CD4-positive, alpha-beta T cell treated with Interleukin-15 for 1 hour (primary cell): ENCODE measurements at places on chromosomes 6 and 20.

- DNase-seq, result no peak
Measured at GRCh38 chr6:20811109-20811761, 277.0 kb downstream of the CDKAL1 start.

DNA sequence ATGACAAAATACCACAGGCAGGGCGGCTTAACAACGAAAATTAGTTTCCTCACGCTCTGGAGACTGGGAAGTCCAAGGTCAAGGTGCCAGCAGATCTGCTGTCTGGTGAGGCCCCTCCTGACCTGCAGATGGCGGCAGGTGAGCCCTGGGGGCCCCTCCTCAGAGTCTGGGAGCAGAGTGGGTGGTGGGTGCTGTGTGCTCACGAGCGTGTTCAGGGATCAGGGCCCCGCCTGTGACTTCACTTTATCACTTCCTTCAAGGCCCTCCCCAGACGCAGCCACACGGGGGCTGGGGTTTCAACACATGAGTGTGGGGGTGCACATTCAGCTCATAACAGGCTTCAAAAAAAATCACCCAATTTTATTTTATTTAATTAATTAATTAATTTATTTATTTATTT lies 39.3 kb downstream of the SLC2A4RG start:
- DNase-seq, result peak; percentile 2

- peak; percentile 4 for DNase-seq
Measured at GRCh38 chr6:35073766-35074471, 67.2 kb downstream of the TCP11 start.

- peak; percentile 48 for DNase-seq
Measured at GRCh38 chr6:112029045-112029822, 24.7 kb upstream of the CCN6 start.

- no peak for DNase-seq
Measured at GRCh38 chr20:23082846-23083552, 3.1 kb downstream of the CD93 start.

GRCh38 chr6:46521464-46521971 lies 30.3 kb upstream of the RCAN2 start:
- DNase-seq, result no peak

DNA sequence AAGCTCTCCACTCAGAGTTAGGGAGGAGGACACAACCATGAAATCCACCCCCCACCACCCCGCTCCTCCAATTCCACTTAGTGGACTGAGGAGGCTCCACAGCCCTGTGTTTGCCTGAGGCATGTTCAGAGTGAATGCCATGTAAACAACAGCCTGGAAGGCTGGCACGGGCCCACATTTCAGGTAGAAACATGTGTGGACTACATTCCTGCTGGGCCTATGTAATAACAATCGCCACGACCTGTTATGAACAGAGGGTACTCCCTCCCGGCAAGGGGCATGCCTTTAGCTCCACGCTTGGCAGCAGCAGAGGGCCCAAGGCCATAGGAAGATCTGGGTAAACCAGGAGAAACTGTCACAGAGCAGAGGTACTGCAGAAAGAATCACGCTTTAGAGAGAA lies 65.5 kb downstream of the ISM1 start:
- DNase-seq, result no peak

DNA sequence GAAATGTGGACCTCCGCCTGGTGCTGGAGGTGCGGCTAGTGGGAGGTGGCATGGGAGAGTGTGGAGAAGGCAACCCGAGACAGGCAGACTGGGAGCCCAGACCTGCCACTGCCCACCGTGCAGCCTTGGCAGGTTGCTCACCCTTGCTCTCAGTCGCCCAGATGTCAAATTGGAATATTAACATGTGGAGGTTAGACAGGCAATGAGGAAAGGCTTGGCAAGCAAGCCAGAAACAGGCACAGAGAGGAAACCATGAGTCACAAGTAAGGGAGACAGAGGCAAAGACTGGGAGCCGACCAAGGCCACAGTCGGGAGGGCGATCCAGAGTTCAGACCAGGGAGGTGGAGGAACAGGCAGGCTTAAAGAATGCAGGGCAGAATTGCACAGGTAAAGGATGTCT lies 178.2 kb downstream of the FOXC1 start:
- DNase-seq, result no peak

DNA sequence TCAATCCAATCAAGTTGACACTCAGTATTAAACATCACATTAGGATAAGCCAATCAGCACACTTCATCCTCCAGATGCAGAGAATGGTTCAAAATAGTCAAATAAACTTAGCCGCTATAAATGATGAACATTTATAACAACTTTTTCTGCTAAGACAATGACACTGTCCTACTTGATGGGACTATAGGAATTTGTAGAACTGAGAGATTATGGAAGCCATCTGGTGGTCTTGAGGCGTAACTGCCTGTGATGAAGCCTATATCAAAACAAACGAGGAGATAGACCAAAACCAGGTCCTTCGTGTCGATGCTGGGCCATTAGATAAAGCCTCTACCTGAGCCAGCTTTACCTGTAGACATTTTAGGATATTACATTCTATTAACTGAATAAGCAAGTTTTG lies 631.1 kb downstream of the COL12A1 start:
- DNase-seq, result no peak
